Nucleus accumbens (tissue), 56 donors: ENCODE measurements at places on chromosomes 12 and 14.

DNA sequence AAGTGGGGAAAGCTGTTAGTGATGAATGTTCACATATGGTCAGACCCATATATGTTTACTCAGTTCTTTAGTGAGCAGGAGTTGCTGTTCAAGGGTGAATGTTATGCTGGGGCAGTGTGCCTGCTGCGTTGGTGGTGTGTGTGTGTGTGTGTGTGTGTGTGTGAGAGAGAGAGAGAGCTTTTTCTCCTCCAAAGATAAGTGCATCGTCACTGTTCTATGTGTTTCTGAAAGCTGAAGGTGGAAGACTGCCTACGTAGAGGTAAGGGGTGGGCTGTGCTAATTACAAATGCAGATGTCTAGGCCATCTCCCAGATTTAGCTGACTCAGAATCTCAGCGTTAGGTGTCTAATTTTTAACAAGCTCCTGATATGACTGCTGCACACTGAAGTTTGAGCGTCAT, 10.5 kb downstream of the GABARAPL1 start:
- peak; percentile 31 for DNase-seq

GRCh38 chr14:103803661-103804060, 43.7 kb downstream of the PPP1R13B start:
- no peak for DNase-seq

- DNase-seq: no peak
Observed at GRCh38 chr12:26704684-26705460, 128.1 kb downstream of the ITPR2 start.

DNA sequence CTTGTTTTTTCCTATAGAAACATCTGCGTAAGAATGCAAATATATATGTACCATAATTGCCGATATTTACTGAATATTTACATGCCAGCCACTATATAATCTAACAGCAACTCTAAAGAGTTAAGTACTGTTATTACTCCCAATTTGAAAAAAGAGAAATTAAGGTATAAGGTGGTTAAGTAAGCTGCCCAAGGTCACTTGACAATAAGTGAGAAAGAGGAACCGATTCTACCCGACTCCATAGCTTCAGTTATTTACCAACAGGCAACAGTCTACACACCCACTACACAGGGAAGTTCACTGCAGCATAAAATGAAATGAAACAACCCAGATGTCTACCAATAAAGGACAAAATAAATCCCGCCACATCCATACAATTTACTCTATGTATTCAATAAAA, 1.1 kb downstream of the MIS18BP1 start:
- DNase-seq: no peak

- no peak for DNase-seq
Observed at GRCh38 chr12:87679251-87679650, 349.9 kb downstream of the C12orf50 start.

GRCh38 chr12:99600388-99600787, 47.2 kb upstream of the GARIN6 start:
- DNase-seq: no peak

GRCh38 chr12:103880299-103881142, 39.5 kb upstream of the NT5DC3 start:
- DNase-seq: no peak

- DNase-seq: peak; percentile 35
Observed at GRCh38 chr14:50397390-50398188, 908 bp upstream of the CDKL1 start.

DNA sequence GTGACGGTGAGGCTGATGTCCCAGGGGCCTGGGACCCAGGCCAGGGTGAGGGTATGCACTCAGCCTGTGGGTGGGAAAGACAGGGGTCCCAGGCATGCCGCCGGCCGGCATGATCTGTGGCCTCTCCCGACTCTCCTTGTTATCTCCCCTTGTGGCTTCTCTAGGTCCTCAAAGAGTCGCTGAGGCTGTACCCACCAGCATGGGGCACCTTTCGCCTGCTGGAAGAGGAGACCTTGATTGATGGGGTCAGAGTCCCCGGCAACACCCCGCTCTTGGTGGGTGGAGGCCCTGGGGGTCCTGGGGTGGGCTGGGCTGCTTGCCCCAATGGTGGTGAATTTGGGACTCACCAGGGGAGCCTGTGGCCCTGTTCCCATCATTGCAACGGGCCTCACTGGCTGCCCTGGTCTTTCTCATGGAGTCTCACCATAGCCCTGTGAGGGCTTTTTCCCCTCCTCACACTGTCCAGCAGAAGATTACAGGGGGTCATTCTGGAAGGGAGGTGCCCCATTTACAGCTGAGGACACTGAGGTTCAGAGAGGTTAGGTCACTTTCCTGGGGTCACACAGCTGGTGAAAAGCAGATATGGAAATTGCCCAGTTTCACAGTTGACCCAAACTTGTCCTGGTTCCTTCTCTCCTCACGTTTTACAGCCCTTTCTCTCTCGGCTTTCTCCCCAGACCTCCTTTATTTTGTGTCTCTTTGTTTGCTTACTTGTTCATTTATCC, 37.9 kb downstream of the CYP46A1 start:
- no peak for DNase-seq

GRCh38 chr12:3523058-3523457, 32.1 kb downstream of the PRMT8 start:
- DNase-seq: no peak

GRCh38 chr12:5499566-5500330, 67.8 kb downstream of the NTF3 start:
- DNase-seq: no peak

- no peak for DNase-seq
Observed at GRCh38 chr14:51912112-51912786, 51.8 kb downstream of the GNG2 start.

GRCh38 chr12:55935738-55936151, 4.8 kb downstream of the DGKA start:
- DNase-seq: no peak

- no peak for DNase-seq
Observed at GRCh38 chr12:121300083-121300819, 3.7 kb upstream of the CAMKK2 start.

DNA sequence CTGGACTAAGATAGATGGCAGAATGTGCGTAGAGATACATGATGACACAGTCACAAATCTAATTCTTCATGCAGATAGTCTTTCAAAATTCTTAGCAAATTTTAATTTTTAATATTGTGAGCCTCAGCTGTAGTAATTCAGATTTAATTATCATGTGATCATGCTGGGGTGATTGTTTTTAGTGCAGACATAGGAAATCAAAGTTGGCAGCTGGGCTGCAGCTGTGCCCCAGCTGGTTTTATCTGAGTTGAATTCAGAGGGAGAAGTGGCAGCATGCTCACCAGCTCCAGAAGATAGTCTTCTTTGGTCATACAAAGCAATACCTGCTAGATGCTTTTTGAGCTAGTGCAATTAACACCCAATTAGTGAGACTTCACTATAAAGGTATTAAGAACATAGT, 292.9 kb downstream of the RAD51B start:
- no peak for DNase-seq

DNA sequence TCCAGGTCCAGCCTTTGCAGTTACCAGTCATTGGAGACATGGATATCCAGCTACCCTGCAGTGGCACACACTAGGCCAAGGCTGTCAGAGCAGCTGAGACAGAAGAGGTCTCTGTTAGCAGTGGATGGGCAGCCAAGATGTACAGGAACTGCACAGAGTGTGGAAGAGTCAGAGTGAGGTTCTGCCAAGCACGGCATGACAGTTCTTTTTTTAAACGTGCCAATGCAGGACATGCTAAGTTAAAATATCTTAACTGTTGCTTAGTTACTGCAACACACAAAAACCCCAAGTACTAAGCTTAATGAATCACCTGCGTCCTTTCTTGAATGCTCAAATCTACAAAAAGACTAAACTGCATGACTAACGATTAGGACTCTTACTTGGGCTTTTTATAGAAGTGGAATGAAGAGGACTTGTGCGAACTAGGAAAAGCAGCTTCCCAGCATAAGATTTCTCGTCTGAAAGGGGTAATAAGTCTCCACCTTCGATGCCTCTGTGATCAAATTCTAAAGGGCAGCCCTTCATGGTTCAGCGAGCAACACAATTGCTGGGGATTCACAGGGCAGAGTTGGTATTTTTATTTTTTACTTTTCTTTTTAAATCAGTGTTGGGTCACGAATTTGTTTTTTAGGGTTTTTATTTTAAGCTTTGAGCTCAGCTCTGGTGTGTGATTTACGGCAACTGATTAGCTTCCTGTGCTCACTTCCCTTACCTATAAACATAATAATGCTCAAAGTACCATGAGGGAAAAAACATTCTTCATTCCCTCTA, 20.6 kb downstream of the MAPK1IP1L start:
- DNase-seq: peak; percentile 38

DNA sequence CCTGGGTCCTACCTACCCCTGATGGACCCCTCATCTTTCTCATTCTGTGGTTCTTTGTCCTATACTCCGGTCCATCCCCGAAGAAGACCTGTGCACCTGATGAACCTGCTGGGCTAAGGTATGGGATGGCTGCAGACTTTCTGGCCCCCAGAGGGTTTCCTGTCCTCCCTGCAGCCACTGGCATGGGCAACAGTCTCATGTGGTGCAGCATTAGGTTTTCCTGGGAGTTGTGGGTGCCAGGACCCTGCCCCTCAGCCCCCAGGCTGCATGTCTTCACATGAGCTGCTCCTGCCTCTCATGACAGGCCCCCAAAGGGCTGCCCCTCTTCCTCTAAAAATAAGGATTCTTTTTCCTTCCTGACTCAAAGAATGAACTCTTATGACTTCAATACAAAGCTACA, 72.3 kb upstream of the GPR68 start:
- DNase-seq: no peak

DNA sequence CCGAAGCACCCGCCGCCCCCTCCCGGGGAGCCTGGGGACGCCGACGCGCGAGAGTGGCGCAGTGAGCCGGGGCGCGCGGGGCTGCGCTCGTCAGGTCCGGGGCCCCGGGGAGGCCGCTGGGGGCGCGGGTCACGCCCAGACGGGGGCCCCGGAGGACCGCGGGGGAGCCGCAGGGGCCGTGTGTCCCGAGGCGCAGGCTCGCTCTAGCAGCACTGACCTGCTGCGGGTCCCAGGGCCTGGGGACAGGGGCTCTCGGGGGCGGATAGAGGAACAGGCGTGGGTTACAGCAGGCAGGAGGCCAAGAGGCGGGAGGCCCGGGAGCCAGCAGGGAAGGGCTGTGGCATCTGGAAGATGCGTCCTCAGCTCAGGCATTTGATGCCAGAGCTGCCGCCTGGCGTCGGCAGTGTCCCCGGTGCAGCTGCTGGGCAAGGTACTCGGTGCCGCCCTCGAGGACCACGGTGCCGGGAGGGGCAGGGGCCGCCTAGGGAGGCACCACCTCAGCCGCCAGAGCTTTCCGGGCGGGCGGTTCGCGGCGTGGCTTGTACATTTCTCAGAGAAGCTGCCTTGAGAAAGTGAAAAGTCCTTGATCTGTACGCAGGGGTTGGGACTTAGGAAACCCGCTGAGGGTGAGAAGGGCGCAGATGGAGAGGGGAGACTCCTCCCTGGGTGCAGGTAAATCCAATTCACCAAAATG, 1.2 kb downstream of the WNT5B start:
- peak; percentile 50 for DNase-seq

DNA sequence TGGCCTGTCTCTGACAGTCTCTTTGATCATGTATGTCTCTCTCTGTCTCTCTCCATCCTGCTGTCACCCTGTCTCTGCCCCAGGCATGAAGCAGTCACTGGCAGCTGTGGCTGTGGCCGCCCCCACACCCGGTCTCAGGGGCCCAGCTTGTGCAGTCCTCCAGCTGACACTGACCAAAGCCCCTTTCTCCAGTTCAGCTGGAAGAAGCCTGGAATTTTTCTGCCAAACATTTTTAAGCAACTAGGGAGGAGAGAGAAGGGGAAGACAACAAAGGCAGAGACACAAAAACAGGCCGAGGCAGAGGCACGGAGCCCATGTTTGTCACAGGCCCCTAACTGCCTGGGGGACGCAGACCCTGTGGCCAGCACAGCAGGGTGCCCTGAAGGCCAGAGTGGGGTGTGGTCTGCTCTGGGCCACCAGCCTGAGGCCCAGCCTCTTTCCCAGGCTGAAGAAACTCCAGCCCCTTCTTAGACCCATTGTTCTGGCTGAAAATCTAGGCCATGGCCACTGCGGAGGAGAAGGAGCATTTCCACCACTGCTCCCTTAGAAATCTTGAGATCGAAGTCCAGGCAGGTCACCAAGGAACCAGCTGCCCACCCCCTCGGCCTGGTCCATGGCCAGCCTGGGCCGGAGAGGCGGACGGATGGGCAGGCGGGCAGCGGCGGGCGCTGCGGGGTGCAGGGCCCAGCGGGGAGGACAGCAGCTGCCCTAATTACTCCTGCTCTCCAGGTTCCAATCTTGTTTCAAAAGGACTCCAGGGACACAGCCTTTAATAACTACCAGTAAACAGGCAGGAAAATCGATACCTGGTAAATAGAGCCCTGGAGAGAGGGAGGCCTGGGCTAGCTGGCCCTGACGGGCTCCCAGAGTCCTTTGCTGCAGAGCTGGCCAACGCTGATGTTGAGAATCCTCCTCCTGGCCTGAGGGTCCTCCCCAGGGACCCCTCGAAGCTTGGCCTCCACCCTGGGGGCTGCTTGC, 14.9 kb downstream of the DTX1 start:
- DNase-seq: peak; percentile 33

DNA sequence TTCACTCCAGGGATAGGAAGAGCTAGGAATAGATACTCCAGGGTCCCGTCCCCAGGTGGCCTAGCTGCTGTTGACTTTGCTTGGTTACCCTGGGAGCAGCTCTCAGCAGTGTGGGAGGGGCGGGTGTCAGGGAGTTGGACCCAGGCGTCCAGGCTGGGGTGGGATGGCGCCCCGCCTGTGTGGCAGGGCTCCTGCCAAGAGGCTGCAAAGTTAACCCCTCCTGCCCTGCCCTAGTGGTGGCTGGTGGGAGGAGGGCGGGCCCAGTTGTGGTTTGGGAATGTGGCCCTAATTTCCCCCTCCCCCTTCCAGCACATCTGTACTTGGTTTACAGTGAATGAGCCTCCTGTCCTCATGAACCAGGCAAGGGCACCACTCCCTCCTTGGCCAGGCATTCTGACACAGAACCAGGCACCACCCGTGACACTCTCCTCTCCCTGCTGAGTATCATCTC, 1.7 kb upstream of the RARG start:
- no peak for DNase-seq

- no peak for DNase-seq
Observed at GRCh38 chr14:21721504-21721903, 47.9 kb upstream of the OR4E1 start.

- no peak for DNase-seq
Observed at GRCh38 chr12:5441497-5442236, 9.8 kb downstream of the NTF3 start.

DNA sequence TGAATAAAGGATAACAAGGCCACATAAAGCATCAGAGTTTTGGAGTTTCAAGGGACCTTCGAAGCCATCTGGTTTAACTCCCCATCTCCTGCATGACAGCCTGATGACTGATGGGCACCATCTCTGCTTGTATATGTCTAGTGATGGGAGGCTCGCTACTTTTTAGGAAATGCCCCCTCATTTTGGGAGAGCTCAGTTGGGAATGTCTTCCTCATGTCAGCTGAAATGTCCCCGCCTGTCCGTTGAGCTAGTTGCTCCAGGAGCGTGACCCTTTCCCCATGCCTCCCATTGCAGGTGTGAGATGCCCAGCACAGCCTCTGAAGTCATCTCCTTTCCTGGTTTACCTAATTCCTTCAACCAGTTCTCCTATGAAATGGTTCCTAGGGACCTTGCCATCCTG, 69.6 kb upstream of the CAPRIN2 start:
- DNase-seq: no peak

GRCh38 chr12:109724321-109724892, 10.8 kb downstream of the FAM222A start:
- DNase-seq: no peak

GRCh38 chr12:121538699-121539061, 42.1 kb downstream of the KDM2B start:
- DNase-seq: no peak
